ENCODE measurements at places on chromosomes 7 and 10. TPM values are rescaled to one million over a fixed set of nuclear protein-coding genes. Genes with fewer than 3 reads are reported as not detected.

DNA sequence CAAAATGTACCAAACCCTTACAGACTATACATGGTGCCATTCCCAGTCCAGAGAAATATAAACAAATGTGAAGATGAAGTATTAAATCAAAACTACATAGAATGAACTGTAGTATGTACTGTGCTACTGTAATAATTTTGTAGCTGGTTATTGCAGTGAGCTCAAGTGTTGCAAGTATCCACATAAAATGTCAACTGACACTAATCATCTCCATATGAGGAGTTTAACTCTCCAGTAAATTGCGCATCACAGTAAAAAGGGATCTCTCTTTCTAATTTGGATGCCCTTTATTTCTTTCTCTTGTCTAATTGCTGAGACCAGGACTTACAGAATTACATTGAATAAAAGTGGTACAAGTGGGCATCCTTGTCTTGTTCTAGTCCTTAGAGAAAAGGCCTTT, 165.5 kb downstream of the CPED1 start:
- no peaks in the 10 kb centered on the region for H3K27me3 ChIP-seq
- H3K4me3 ChIP-seq = no peak overlapping the region
- no peaks in the 10 kb centered on the region for H3K36me3 ChIP-seq
- H3K4me1 ChIP-seq = peaks cover 8% of the 10 kb centered on the region
- H3K27ac ChIP-seq = no peak overlapping the region

DNA sequence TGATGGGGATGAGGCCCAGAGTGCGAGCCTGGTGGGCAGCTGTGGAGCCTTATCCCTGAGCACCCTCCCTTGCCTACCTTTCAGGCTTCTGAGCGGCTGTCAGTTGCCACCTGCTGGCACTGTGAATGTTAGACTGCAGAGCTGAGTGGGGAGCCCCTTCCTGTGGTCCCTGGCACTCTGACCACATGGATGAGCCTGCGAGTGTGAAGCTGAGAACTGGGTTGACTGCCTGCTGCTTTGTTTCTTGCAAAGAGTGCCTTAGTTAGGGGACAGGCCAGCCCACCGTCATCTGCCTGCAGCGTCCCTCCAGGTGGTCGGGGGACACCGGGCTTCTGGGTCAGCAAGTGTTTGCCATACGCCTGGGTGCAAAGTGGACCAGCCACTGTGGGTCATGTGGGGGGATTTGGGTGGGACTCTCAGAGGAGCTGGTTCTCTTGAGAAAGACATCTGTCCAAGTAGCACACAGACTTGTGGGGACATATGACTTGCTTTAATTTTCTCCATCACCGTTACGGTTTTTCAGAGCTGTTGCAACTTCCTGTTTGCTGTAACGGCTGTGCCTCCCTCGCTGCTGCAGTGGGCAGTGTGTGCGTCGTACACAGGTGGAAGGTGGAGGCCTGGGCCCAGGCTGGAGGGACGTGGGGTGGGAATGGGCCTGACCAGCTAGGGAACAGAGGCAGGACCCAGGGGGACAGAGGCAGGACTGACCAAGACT, 13.7 kb downstream of the INPP5A start:
- H3K4me1 ChIP-seq = peaks cover 7% of the 10 kb centered on the region
- H3K36me3 ChIP-seq = no peaks in the 10 kb centered on the region
- no peak for DNase-seq
- H3K4me3 ChIP-seq = no peak overlapping the region

DNA sequence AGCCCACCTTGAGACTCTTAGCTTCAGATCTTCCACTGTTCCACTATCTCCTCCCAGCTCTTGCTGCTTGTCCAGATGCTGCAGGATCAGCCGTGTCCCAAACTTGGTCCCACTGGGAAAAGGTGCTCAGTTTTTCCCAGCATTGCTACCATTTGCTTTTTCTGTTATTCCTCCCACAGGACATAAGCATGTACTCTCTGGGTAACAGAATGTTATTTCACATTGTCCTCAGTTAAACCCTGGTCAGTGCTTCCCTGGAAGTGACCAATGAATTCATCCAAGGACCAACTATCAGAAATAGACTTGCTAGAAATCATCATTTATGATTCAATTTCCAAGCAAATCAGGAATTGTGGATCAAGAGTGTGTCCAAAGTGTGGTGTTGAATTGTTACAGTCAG, 179.2 kb upstream of the ZNF32 start:
- no peaks in the 10 kb centered on the region for H3K36me3 ChIP-seq
- no peaks in the 10 kb centered on the region for H3K4me1 ChIP-seq
- DNase-seq = no peak

DNA sequence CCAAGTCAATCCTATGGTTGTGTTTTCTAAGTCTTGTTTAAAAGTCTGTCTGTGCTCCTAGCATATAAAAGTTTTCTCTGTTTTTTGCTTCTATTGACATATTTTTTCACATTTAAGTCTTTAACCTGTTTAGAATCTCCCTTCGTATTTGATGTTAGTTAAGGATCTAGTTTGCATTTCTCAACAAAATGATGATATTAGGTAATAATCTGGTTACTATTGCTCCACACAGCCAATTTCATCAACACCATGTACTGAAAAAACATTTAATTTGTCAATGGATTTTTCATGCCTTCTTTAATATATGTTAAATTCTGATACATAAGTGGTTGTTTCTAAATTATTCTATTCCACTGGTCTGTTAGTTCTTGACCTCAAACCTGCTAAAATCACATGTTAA, 17.5 kb upstream of the TSGA13 start:
- no peak overlapping the region for H3K27ac ChIP-seq
- no peak overlapping the region for H3K4me3 ChIP-seq
- no peak for DNase-seq
- H3K27me3 ChIP-seq = peaks cover 34% of the 10 kb centered on the region

DNA sequence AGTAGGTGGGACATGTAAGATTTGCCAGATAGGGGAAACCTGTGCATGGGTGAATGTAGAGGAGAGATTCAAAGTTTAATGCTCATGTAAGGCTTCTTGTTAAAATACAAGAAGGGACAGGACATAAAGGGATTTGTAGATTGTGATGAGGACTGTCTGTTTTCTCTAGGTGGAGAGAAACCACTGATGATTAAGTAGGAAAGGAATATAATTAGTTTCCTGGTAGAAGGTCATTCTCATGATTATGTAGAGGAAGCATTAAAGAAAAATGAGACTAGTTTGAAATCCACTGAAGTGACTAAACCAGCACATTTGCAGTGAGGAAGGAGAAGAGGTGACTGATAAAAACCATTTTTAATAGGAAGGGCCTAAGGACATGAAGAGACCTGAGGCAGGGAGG, 19.6 kb upstream of the MACC1 start:
- DNase-seq = no peak
- H3K27me3 ChIP-seq = no peaks in the 10 kb centered on the region
- no peak overlapping the region for H3K4me3 ChIP-seq
- H3K36me3 ChIP-seq = no peaks in the 10 kb centered on the region
- peaks cover 57% of the 10 kb centered on the region for H3K4me1 ChIP-seq

GRCh38 chr10:16854623-16855022, 37.4 kb upstream of the RSU1 start:
- no peak overlapping the region for H3K27ac ChIP-seq
- peaks cover 27% of the 10 kb centered on the region for H3K4me1 ChIP-seq
- peak; percentile 19 for DNase-seq
- no peak overlapping the region for H3K4me3 ChIP-seq
- H3K27me3 ChIP-seq = peaks cover 7% of the 10 kb centered on the region
- no peaks in the 10 kb centered on the region for H3K36me3 ChIP-seq

LIPJ gene
- total RNA-seq = not detected

DNA sequence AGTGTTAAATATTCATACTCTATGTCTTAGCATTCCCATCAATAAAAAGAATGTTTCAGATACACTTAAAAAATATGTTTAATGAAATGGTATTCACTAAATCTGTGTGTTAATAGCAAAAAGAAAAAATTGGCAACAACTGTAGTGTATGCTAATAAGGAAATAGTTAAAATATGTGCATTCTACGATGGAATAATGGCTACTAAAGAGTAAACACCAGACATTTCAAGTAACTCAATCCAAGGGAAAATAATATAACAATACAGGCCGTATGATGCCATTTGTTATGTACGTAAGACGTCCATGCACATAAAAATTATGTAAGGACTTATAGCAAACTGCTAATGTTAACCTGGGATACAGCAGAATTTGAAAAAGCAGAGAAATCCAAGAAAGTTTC, 46.6 kb downstream of the MAD1L1 start:
- H3K27ac ChIP-seq = no peak overlapping the region
- H3K4me1 ChIP-seq = no peaks in the 10 kb centered on the region
- no peak overlapping the region for H3K4me3 ChIP-seq
- no peaks in the 10 kb centered on the region for H3K27me3 ChIP-seq
- DNase-seq = no peak
- H3K36me3 ChIP-seq = peaks cover 8% of the 10 kb centered on the region

DNA sequence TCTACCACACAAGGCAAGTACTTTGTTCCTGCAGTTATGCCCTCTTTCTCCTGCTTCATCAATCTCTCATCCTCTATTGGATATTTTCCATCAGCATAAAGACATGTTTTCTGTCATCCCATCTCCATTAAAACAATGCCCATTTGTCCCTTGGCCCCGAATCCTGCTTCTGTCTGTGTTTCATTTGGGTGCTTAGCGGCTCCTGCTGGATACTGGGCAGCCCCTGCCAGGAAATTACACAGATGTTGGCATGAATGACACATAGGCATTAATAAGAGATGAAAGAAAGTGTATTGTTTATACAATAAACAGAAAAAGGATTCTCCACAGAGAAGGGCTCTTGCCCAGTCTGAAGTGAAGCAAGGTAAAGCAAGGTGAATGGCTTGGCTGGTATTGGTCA, 765.3 kb downstream of the REEP3 start:
- DNase-seq = no peak
- no peaks in the 10 kb centered on the region for H3K27me3 ChIP-seq
- H3K36me3 ChIP-seq = no peaks in the 10 kb centered on the region
- no peaks in the 10 kb centered on the region for H3K4me1 ChIP-seq
- H3K27ac ChIP-seq = no peak overlapping the region

DNA sequence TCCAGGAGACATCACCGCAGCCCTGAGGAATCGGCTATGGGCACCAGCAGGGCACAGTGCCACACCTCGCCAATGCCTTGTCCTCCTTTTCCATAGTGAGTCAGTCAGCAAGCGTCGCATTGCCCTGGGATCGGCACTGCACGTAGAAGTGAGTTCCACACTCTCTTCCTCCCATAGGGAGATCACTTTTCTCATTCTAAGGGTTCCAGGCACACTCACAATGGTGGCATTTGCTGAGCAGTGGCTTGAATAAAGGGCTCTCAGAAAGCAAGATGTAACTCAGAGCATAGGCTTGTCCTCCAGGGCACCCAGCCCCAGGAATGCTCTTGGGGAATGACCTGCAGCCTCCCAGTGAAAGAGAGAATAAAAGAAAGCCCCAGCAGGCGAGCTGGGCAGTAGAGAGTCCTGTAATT, 1.1 kb upstream of the VIM start:
- no peak for DNase-seq
- no peak overlapping the region for H3K27ac ChIP-seq
- no peak overlapping the region for H3K4me3 ChIP-seq
- peaks cover 50% of the 10 kb centered on the region for H3K36me3 ChIP-seq

GRCh38 chr10:103373544-103373943, 5.8 kb downstream of the TAF5 start:
- DNase-seq = no peak
- no peaks in the 10 kb centered on the region for H3K27me3 ChIP-seq
- no peaks in the 10 kb centered on the region for H3K4me1 ChIP-seq
- no peak overlapping the region for H3K27ac ChIP-seq
- H3K4me3 ChIP-seq = no peak overlapping the region
- H3K36me3 ChIP-seq = peaks cover 5% of the 10 kb centered on the region

- peaks cover 19% of the 10 kb centered on the region for H3K27me3 ChIP-seq
- no peaks in the 10 kb centered on the region for H3K36me3 ChIP-seq
- no peak overlapping the region for H3K4me3 ChIP-seq
- no peak for DNase-seq
- H3K27ac ChIP-seq = no peak overlapping the region
- H3K4me1 ChIP-seq = no peaks in the 10 kb centered on the region
These were observed 50.1 kb upstream of the LMTK2 start for GRCh38 chr7:98056580-98056979.

DNA sequence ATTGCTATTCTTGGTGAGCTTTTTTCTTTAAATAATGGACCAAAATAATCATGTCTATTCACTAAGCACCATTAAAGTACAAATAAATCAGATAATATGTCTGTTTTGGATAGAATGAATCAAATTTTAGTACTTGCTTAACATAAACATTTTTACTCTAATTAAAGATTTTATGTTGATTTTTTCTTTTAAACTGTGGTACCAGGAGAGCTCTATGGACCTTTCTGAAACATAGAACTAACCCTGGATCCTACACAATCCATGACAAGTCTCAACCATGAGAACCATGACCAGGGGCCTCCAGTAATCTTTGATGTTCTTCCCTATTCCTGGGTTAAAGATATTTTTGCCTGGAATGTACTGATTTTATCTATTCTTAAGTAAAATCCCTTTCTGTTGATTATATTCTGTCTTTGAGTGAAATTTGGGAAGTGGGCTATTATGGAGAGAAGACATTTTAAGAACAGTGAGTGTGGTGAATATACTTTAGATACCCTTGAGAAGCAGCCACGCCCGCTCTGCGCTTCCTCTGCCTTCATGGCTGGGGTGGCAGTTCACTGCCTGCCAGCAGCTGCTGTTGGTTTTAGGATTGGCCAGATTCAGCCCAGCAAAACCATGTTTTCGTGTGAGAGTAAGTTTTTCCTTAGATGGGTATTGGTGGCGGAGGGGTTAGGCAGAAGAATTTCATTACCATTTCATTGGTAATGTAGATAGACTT, 42.2 kb upstream of the BHLHA15 start:
- DNase-seq = no peak
- H3K4me1 ChIP-seq = no peaks in the 10 kb centered on the region
- no peaks in the 10 kb centered on the region for H3K36me3 ChIP-seq
- no peaks in the 10 kb centered on the region for H3K27me3 ChIP-seq
- H3K27ac ChIP-seq = no peak overlapping the region

Measured in Calu3 (cell line).